ENCODE measurements at places on chromosomes 7 and 10.

DNA sequence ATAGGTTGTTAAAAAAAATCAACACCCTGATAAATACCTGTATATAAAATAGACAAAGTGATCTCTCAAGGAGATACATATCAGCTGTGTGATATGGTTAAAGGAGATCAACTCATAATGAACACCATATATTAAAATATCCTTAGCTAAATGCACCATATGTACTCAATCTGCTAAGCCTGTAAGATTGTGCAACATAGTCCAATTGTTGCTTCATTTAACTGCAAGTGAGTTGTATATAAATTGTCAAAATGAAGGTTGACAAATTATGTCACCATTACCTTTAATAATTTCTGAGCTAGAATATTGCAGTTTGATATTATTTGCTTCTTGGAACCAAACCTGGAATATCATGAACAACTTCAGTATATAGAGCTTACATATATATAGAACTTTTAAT lies 283.7 kb downstream of the MALRD1 start:
- no peak for DNase-seq

DNA sequence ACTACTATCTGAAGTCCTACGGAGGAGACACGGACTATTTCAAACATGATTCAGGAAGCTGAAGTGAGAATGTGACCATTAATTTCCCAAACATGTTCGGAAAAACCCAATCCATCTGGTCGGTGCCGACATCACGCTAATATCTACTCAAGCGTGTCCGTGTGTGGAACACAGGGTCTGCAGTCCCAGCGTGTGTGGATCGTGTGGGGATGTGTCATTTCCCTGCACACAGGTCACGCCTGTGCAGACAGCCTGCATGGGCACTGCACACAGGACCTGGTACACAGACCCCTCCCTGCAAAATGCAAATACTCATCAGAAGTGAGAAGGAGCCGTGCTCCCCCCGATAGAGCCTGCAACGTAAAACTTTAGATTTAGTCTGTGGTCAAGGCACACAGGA lies 57.8 kb downstream of the CARD11 start:
- no peak for DNase-seq

DNA sequence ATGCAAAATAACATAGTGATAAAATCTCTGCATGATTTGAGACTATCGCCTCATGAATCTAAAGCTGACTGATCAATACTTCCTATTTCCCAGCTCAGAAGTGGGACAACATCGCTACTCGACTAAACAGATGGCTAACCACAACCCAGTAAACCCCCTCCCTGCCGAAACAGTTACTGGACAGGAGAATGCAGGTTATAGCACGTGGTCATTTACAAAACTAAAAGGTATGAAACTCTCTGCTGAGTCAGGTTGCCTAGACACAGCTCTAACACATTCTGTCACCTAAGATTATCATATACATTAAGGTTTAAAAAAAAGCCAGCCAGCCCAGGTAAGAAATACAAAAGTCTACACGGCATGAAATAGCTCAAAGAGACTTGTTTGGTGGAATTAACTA lies 64.0 kb downstream of the CTBP2 start:
- no peak for DNase-seq

DNA sequence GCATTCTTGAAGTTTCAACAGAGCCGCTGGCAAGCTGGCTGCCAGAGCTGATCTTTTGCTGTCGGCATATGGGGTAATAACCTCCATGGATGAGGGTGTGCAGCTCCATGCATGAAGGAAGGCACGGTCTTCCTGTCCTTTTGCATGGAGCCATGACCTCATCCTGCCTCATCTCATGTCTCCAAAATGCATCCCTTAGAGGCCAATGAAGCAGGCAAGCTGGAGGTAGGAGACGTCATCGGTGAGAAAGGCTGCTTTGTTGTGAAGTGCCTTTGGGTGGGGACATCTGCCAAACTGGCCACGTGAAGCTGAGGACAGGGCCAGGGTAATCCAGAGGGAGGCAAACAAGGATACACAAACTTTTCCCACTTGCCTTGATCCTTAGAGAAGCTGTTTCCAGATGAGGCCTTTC lies 161.5 kb upstream of the TBX20 start:
- DNase-seq = no peak

DNA sequence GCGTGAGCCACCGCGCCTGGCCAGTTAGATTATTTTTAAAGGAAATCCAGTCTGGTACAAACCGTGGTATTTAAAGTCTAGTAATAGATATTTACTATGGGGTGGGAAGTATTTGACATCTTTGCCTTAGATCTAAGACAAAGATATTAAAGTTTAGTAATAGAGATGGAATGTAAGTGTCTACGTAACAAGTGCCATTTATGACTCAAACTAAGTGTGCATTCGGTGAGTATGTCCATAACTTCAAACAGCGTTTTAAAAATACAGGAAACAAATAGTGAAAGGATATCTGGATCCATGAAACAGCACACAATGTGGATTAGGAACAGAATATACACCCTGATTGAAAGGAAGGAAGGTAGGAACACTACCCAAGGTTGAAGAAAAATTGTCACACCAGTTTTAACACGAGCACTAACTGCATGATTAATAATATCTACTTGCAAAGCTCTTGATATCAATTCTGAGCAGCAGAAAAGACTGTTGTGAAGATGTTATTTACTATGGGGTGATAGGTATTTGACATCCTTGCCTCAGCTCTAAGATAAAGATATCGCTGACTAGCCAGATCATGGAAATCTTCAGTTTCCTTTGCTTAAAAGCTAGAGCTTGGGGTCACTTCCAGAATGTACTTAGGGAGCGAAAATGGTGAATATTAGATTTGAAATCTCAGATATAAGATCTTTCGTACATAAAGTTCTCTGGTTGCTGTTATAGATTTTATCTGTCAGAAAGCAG lies 48.7 kb downstream of the EPC1 start:
- no peak for DNase-seq

DNA sequence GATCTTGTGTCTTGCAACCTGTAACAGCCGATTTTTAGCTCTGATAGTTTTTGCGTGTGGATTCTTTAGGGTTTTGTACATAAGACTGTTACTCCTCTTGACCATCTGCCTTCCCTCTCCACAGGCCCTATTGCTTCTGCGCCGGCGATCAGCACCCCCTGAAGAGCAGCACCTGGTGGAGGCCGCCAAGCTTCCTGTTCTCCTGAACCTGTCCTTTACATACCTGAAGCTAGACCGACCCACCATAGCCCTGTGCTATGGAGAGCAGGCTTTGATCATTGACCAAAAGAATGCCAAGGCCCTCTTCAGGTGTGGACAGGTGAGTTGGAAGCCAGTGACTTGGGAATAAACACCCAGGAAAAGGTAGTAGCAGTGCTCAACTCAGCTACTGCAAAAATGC lies 12.6 kb downstream of the FKBP6 start:
- no peak for DNase-seq

- peak; percentile 40 for DNase-seq
These were observed 7.9 kb downstream of the MTURN start for GRCh38 chr7:30142710-30143109.

GRCh38 chr7:83301416-83301815 lies 138.7 kb upstream of the PCLO start:
- peak; percentile 19 for DNase-seq

DNA sequence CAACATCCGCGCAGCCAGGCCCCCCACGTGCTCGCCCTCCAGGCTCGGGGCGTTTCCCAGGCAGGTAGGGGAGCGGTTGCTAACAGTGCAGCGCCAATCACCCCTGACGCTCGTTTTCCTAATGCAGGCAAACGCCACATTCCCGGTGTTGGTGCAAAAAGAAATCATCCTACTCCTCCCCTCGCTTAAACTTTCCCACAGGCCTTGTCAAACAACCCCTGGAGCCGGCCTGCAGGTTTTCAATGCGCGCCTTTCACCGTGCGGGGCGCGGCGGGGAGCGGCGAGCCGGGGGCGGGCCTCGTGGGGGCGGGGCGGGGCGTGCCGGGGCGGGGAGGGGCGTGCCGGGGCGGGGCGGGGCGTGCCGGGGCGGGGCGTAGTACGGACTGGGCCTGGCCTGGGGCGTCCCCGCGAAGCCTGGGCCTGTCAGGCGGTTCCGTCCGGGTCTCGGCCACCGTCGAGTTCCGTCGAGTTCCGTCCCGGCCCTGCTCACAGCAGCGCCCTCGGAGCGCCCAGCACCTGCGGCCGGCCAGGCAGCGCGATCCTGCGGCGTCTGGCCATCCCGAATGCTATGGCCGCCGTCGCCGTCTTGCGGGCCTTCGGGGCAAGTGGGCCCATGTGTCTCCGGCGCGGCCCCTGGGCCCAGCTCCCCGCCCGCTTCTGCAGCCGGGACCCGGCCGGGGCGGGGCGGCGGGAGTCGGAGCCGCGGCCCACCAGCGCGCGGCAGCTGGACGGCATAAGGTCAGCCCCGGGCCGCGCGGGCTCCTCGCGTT lies at the start of gene ECHDC3:
Gene ECHDC3 (plus strand): TSS at position 374 of the 770 bp plus-strand sequence. CDS start 195 bp downstream, at position 569.
- peak; percentile 68 for DNase-seq

DNA sequence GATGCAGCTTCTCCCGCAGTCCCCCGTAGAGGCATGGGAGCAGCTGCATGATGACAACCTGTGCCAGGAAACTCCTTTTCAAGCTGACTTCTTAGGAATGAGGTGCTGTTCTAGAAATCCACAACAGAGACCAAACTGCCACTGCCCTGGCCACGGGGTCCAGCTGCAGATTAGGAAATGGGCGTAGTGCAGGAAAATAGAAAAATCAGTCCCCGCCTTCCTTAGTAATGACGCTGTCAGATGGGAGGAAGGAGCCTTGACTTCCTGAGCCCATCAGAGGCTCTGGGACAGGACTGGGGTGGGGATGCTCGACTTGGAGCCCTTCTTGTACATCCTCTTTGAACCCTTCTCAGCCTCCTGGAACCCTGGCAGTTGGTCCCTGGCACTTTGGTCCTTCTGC lies 227.8 kb upstream of the GRB10 start:
- no peak for DNase-seq

GRCh38 chr7:149072438-149072775 lies 18.1 kb downstream of the ZNF786 start:
- DNase-seq = no peak

GRCh38 chr10:72228318-72228751 lies 12.3 kb upstream of the ASCC1 start:
- DNase-seq = no peak

GRCh38 chr10:98344589-98345038 lies 70.4 kb downstream of the PYROXD2 start:
- peak; percentile 90 for DNase-seq

GRCh38 chr7:95476904-95477594 lies 8.7 kb upstream of the ASB4 start:
- peak; percentile 94 for DNase-seq

DNA sequence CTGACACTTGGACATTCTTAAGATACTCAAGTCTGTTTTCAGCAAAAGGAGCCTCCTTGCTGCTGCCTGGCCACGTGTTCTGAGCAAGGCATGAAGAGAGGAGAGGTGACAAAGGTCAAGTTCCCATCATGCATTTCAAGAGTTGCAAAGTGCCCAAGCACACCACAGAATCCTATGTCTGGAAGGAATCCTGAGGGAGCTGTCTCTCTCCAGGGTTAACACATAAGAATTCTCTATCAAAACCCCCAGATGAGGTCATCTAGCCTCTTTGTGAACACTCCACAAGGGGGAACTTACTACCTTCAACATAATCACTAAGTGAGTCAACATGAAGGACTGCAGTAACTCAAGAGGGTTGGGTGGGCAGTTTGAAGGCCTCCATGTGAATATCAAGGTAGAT lies 155.5 kb downstream of the RNF216 start:
- DNase-seq = no peak

GRCh38 chr7:88545663-88546062 lies 213.8 kb upstream of the ZNF804B start:
- no peak for DNase-seq

DNA sequence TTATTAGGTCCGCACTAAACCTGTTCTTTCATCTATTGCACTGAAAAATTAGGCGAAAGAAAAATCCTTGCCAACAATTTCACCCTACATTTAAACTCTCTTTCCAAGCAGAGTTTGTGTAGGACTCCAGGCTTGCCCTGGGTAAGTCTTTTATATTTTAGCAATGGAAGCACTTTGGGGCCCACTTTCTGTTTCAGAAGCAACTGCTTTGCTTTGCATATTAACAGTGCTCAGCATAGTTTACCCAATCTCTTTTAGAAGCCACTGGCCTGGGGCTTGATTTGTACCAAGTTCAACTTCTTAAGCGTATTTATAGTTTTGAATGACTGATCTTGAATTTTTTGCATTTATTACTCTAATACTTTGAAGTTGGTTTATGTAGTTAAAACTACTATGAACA lies 78.8 kb upstream of the MDFIC start:
- no peak for DNase-seq

- DNase-seq = no peak
These were observed 84.3 kb downstream of the ELFN1 start for GRCh38 chr7:1754345-1754908.

GRCh38 chr10:12628964-12629766 lies 279.8 kb downstream of the CAMK1D start:
- peak; percentile 92 for DNase-seq

GRCh38 chr10:7339510-7339909 lies 71.3 kb downstream of the SFMBT2 start:
- DNase-seq = no peak

GRCh38 chr7:121810831-121811672 lies 61.9 kb upstream of the PTPRZ1 start:
- no peak for DNase-seq

DNA sequence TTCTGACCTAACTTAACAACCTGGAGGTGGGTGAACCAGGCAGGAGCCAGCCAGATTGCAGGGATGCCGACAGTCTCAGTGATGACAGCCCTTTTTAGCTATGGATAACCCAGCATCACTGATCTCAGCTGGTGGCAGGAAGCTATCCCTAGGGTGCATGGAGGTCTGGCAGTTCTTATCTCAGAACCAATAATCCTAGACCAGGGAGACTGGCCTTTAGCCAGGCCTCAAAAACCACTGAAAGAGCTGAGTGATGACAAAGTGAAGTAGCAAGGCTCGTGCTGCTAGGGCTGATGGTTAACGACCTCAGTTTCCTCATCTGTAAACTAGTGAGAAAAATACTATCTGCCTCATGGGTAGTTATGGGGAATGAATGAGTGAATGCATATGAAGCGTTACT lies 112.5 kb downstream of the RALA start:
- no peak for DNase-seq

DNA sequence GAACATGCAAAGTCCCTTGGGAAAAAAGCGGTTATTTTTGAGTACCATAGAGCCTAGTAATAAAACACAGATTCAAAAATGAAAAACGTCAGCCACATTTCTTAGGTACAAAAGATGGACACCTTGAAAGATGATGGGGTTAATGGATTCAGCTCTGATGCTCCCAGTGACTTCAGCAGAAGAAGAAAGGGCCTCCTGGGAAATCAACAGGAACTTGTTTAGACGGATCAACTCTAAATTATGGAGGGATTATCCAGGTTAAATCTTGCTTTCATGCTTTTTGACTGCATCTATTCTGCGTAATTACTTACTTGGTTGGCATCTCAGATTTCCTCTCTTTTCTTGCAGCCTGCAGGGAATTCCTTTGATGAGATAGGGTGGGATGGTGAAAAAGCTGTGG lies 82.5 kb downstream of the TMEM178B start:
- no peak for DNase-seq

- DNase-seq = no peak
These were observed 496.9 kb downstream of the TCERG1L start for GRCh38 chr10:130814610-130815009.

DNA sequence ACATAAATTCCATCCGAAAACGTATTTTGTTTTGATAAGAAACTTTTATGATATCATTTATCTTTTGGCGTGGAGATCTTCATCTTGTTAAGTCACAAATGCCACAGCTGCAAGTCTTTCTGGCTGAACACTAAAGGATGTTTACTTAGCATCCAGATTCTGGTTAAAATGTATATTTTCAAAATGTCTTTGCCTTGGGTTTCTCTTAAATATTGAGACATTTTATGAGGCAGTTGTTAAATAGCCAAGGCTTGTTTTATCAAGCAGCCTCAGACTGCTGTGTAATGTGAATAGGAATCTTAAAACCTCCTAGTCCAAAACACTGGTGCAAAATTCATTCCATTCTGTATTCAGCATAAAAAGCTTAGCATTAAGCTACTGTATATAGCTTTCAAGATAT lies 136.3 kb upstream of the FZD1 start:
- no peak for DNase-seq

All from DMS53 (cell line).